ENCODE measurements at places on chromosomes 5 and 9. TPM values are rescaled to one million over a fixed set of nuclear protein-coding genes. Genes with fewer than 3 reads are reported as not detected.

The GALT gene
- total RNA-seq: 17.6 TPM

The FGF10 gene
- total RNA-seq: not detected

The GCNT1 gene
- 4.4 TPM for total RNA-seq

The SHROOM1 gene
- total RNA-seq: 8.3 TPM

The FBXO38 gene
- total RNA-seq: 18.8 TPM

The CCDC192 gene
- not detected for total RNA-seq

The CYSRT1 gene
- total RNA-seq: 3.6 TPM

The CLIC3 gene
- total RNA-seq: 5.1 TPM

The PCDHB4 gene
- 0.11 TPM for total RNA-seq

The GNA14 gene
- not detected for total RNA-seq

The PPP2R2B gene
- total RNA-seq: 0.19 TPM

The PCDHA4 gene
- 2.2 TPM for total RNA-seq

The PCDHGA7 gene
- 0.90 TPM for total RNA-seq

The SPINK4 gene
- total RNA-seq: not detected

The DPYSL3 gene
- total RNA-seq: 22.2 TPM

The PDZD2 gene
- 0.23 TPM for total RNA-seq

The NFIB gene
- 10.1 TPM for total RNA-seq

The UNC13B gene
- 8.6 TPM for total RNA-seq

The TNC gene
- total RNA-seq: 0.59 TPM

The PDLIM7 gene
- total RNA-seq: 83.6 TPM

The STK32A gene
- 0.62 TPM for total RNA-seq

The CBY3 gene
- not detected for total RNA-seq

The FAM240B gene
- total RNA-seq: not detected

The ANKRD33B gene
- 10.9 TPM for total RNA-seq

The CAMK4 gene
- total RNA-seq: 0.01 TPM

The PCDH1 gene
- 6.0 TPM for total RNA-seq

The BTF3 gene
- total RNA-seq: 1,173 TPM

The SLC1A3 gene
- not detected for total RNA-seq

The ZDHHC11B gene
- 1.6 TPM for total RNA-seq

Data from A549 treated with GW870086 at 1 μM for 4 hours (cell line).